HS-27A (cell line): ENCODE measurements at places on chromosomes 4 and X.

GRCh38 chr4:41656572-41657520, 91.7 kb downstream of the PHOX2B start:
- no peak for DNase-seq

DNA sequence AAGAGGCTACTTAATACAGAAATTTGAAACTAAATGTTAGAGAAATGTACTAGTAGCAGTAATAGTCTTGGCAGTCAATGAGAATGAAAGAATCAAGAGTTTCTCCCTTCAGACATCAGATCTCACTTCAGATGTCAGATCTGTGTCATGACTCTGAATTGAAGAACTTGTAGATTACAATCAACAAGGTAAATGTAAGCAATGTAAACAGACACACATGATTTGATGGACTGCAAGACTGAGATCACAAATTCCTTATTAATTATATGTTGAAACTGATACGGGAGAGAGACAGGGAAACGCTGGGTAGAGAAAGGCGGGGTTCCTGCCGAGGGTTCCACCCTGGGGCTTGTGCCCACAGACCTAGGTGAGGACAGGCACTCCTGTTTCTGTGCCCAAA, 65.5 kb upstream of the HHIP start:
- no peak for DNase-seq

- no peak for DNase-seq
Observed at GRCh38 chr4:139167774-139168444, 9.1 kb downstream of the ELF2 start.

GRCh38 chrX:46611658-46612362, 38.2 kb downstream of the CHST7 start:
- no peak for DNase-seq

DNA sequence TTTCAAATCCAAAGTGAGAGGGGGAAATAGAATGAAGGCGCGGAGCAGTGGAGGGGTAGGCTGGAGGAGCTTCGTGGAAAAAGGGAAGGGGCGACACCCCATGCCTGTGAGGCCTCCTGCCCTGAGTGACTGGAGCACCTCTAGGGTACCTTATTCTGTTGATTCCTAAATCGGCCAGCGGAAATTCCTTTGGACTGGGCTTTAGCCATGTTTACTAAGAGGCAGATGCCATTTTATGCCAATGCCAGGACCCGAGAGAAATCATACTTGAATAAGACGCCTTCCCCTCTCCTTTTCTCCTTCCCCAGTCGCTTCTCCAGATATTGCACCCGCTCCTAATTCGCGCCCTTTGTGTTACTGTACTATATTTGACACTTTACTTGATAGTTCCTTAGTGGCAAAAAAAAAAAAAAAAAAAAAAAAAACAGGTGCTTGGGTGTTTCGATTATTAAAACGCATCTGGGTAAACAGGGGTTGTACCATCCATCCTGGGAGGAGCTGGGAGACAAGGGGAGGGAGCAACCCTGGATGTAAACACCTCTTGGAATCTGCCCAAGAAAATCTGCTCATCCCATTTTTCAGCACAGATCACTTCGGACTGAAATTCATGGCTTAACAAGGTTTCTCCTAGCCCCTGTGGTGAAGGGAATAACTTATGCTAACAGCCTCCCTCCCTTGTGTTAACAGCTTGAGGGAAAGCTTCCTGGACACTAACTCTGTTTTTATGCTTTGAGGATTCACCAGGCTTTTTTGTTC, 1.5 kb downstream of the BMP3 start:
- no peak for DNase-seq

GRCh38 chr4:4225915-4226605, 669 bp downstream of the OTOP1 start:
- DNase-seq, result no peak

- DNase-seq, result no peak
Observed at GRCh38 chr4:57554556-57555092, 444.4 kb upstream of the IGFBP7 start.

- DNase-seq, result no peak
Observed at GRCh38 chrX:47583240-47583861, 1.1 kb downstream of the TIMP1 start.

DNA sequence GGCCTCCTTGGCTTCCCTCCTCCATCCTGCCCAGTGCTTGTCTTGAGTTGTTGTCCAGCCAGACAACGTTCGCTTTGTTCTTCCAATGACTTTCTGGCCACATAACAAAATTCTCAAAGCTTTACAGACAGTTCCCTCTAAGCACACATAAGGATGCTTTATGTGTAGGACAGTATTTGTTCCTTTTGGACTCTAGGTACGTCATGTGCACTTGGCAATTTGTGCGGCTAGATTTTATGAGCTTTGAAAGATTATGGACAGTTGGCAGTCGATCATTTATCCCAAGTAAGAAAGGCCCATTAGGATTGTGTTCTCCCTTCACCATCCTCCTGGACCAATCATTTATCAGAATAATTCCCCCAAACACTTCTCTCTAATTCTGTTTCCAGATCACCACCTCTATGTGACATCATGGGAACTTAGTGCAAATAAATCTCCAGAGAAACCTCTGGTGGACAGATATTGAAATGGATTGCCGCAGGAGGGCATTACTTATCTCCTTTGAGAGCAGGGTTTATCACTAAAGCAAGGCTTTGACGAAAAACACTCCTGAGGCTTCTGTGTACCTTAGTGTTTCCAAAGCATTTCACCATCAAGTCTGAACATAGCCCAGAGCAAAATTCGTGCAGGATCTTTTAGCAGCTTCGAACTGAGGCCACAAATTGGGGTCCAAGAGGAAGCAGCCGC, 77.4 kb upstream of the BMPR1B start:
- no peak for DNase-seq

DNA sequence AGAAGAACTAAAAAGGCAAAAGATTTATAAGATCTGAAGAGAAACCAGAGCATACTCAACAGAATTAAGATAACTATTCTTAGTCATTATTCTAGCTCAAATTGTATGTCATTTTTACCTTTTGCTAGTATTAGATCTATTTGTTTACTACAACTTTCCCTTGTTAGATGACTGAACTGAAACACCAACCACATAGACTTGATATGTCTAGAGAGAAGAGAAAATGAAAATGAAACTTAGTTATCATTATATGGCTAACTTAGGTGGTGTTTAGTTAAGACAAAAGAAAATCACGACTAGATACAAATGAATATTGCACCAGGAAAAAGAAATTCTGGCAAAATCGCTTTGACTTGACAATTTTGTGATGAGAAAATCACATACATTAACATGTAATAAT, 690.8 kb downstream of the PCDH18 start:
- no peak for DNase-seq

DNA sequence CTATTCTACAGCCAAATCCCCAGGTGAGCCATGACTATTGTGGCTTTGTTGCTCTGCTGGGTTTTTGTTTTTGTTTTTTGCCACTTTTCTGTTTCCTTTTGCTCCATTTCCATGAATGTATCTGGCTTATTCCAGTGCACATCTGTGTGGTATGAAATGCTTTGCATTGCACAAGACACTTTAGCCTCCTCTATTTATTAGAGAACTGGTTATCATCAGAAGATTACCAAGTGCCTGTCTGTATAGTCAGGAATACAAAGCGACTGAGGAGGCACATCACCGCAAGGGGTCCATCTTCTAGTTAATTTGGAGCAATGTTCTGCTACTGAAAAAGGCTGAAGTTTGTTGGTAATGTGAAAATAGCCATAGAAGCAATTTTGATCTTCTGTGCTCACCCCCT, 120.8 kb downstream of the DCLK2 start:
- DNase-seq, result no peak

GRCh38 chr4:3418029-3418762, 23.6 kb upstream of the HGFAC start:
- no peak for DNase-seq

DNA sequence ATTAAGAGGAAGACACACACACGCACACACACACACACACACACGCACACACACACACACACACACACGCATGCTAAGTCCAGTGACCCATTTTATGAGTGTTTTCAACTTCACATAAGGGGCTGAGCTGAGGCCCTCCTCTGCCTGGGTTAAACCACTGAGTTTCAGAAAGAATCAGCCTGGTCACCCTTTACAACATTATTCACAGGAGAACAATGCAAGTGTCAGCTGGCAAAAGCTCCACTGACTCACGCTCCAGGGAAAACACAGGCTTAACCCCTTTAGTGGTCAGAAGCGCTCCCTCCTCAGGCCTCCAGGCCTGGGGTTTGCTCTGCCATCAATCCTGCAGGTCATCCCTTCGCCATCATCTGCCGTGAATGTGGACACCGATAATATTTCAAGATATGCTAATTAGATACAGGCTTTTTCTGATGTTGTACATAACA, 46.9 kb downstream of the ACOX3 start:
- DNase-seq, result peak; percentile 68

GRCh38 chrX:68675571-68675970, 28.1 kb downstream of the STARD8 start:
- DNase-seq, result no peak

DNA sequence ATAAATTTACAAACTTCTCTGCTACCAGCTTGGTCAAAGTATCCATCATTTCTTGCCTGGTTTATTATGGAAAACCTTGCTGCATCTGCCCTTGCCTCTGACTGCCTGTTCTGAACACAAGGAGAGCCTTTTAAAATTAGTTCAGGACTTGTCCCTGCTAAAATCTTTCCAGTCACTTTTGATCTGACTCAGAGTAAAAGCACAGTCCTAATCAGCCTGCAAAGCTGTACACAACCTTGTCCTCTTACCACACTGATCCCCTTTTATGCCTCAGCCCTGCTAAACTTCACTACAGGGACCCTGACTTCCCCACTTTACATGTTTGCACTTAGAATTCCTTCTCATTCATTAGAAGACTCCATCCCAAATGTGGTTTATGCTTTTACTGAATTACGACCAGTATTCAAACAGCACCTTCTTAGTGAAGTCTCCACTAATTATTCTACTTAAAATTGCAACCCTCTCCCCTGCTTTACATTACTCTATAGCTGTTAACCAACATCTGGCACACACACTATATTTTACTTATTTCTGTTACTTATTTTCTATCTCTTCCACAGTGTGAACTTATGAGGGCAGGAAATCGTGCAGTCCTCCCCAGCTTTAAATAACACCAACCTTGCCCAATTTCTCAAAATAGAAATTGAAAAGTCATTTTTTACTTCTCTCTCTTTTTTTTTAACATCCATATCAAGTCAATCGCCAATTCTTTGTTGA, 6.3 kb downstream of the GABRA4 start:
- DNase-seq, result no peak

- DNase-seq, result peak; percentile 71
Observed at GRCh38 chr4:154559494-154560418, 3.1 kb upstream of the FGB start.

DNA sequence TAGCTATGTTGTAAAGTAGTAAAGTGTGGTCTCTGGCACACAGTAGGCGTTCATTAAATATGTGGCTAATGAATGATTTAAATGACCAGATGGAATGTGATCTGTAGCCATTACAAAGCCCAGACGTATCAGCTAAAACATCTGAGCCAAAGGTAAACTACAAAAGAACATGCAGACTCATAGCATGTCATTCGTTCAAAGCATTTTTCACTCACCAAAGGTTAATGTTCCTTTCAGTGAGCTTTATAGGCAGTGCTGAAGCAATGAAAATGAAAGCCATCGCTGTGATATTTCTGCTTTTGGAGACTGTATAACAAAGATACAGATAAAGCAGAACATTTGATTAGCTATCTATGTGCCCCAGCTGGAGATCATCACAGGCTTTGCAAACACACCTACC, 50.5 kb downstream of the F9 start:
- no peak for DNase-seq

- no peak for DNase-seq
Observed at GRCh38 chrX:48910926-48911411, 477 bp downstream of the SLC35A2 start.

DNA sequence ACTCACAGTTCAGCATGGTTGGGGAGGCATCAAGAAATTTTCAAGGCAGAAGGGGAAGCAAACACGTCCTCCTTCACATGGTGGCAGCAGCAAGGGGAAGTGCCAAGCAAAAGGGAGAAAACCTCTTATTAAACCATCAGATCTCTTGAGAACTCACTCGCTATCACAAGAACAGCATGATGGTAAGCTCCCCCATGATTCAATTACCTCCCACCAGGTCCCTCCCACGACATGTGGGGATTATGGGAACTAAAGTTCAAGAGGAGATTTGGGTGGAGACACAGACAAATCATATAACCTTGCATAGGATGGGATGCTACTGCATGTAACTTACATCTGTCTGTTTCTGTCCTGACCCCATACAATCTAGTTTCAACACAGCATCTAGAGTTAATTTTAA, 511.8 kb upstream of the ARX start:
- no peak for DNase-seq

DNA sequence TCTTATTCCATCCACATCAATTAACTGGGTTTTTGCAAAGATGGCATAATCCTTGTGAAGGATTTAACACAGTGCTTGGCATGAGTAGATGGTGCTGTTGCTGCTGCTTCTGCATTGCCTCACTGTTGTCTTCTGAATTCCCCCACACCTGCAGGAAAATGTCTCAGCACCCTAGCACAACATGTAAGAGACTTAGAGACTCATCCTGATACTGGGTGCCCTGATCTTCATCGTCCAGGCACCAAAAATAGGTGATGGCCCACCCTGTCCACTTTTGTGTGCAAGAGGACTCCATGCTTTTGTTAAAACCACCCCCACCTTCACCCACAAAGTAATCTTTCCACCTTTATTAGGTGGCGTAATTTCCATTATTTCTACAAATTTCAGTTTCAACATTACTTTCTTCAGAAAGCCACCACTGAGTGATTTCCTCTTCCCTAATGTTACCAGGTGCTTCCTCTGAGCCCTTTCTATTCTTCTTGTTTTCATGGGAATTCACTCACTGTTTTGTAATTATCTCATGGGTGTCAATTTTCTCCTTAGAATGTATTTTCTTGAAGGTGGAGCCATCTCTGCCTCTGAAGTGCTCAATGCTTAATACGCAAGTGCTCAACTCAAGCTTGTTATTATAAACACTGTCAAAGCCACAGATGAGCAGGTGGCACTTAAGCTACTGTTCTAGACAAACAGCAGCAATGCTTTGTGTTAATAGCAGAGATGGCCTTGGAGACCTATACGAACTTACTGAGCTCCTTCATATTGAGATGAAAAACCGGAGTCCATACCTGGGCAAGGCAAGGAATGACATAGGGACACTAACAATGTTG, 89.5 kb downstream of the HS3ST1 start:
- no peak for DNase-seq

GRCh38 chrX:110317061-110317819, 645 bp downstream of the AMMECR1 start:
- DNase-seq, result no peak

DNA sequence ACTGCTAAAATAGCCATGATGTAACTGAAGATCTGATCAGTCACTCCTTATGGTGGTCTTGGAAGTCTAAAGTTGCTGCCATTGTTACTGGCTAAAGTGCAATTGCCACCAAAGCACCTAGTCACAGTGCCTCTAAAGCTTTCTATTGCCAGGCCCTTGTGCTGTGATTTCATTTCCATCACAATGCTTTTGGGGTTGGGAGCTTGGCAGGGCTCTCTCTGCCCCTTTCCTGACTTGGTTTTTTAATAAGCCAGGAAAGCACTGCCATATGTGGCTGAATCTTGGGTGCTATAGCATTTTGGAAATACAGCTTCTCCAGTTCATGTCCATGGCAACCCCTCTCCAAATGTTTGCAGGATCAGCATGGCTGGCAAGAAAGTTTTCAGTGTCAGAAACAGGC, 1712.4 kb upstream of the TENM3 start:
- no peak for DNase-seq
